ENCODE measurements at places on chromosomes 1 and 21.

- DNase-seq: no peak
Observed at GRCh38 chr1:243917177-243917862, 67.3 kb upstream of the AKT3 start.

DNA sequence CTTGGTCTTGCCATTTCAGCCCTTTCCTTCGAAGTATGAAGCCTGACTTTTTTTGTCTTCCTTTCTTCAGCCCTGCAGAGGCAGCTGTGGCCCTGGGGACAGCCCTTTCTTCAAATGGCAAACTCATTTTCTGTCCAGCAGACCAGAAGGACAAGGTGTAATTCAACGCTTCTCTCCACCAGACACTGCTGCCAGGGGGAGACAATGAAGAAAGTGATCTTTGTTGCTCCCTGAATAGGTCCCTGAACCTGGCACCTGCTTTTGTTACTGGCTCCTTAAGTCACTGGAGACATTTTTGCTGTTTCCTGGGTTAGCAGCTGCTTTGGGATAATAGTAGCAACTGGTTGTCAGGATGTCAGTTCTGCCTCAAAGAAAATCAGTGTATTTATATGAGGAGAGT is 50.8 kb upstream of the MACF1 start:
- no peak for DNase-seq

GRCh38 chr1:60978421-60979357 is 103.7 kb upstream of the NFIA start:
- DNase-seq: peak; percentile 43

GRCh38 chr1:36964830-36965229 is 69.5 kb downstream of the GRIK3 start:
- DNase-seq: no peak

- no peak for DNase-seq
Observed at GRCh38 chr1:87402241-87403002, 73.7 kb downstream of the LMO4 start.

DNA sequence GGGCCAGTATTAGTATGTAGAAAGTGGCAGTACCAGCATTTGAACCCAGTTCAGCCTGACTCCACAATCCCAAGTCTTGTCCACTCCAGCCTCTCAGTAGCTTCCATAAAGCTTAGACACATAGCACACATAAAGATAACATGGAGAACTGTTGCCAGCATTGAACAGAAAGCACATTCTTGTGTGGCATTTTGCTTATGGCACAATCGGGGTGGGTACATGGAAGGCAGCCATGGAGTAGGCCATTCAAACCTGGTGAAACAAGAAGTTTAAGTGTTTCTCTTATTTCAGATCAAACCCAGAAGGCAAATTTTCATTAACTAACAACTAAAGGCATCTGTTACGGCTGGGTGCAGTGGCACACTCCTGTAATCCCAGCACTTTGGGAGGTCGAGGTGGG is 102.7 kb downstream of the HIVEP3 start:
- DNase-seq: no peak

GRCh38 chr21:25836396-25836795 is 101.6 kb downstream of the GABPA start:
- no peak for DNase-seq

GRCh38 chr1:9362488-9362887 is 69.8 kb downstream of the SPSB1 start:
- no peak for DNase-seq

DNA sequence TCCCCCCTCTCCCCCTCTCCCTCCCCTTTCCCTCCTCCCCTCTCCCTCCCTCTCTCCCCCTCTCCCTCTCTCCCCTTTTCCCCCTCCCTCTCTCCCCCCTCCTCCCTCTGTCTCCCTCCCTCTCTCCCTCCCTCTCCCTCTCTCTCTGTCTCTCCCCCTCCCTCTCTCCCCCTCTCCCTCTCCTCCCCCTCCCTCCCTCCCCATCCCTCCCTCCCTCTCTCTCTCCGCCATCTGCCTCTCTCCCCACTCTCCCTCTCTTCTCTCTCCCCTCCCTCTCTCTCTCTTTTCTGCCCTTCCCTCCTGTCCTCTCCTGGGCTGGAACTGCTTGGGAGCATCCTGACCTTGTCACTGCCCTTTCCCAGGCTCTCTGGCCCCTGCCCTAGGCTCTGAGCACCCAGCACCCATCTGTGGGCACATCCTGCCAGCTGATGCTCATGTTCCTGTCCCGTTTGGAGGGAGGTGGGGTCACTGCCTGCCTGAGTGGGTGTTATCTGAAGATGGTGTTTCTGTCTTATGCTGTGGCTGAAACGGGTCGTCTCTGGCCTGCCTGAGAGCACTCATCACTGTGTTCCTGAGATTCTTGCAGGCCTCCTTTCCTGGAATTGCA is 10.8 kb downstream of the FTCD start:
- DNase-seq: no peak

DNA sequence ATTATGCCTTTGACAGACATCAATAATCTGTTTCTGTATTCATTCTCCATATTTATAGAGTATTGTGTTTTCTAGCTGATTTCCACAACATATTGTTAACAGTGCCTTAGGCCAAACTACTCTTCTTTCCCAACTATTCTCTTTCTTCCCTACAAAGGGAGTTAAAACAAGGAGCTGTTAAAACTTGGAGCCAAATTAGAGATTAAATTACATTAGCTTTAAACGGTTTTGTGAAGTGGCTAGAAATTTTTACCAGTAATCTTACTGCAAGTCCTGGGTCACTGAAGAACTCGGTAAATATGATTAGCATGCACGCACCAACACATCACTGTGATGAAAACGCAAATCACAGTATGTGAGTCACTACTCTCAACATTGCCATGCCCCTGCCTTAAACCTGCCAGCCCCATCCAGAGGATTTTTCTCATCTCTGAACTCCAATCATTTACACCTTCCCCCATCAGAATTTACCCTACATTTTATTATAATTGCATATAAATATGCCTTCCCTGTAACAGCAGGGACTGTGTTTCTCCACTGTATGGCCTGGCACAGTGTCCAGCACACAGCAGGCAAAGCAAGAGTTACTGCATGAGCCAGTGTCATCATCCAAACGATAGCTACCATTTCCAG is 1.5 kb upstream of the PRDX6 start:
- no peak for DNase-seq

GRCh38 chr1:58233729-58234128 is 312.8 kb downstream of the OMA1 start:
- no peak for DNase-seq

- no peak for DNase-seq
Observed at GRCh38 chr1:20401405-20402010, 84.5 kb downstream of the CAMK2N1 start.

- DNase-seq: no peak
Observed at GRCh38 chr1:184296466-184297243, 90.2 kb upstream of the C1orf21 start.

DNA sequence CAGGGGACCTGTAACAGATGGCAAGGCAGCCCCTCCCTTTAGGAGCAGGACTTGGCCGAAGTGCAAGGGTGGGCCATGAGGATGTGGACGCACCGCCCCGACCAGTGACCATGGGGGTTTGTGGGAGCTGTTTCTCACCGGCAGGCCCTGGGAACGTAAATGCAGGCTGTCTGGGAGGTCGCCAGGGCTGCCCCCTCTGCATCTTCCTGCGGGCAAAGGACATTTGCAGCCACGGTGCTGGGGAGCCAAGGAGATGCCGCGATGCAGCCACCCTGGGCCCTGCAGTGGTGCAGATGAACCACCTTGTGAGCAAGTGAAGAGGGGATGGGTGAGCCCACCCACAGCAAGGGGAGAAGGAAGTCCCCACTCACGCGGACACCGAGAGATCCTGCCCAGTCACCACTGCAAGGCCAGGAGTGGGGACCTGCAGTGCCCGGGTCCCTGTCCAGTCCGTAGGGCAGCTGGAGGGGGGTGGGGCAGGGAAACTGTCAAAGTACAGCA is 121.1 kb downstream of the SIK1 start:
- no peak for DNase-seq

GRCh38 chr1:54249819-54250435 is 50.0 kb downstream of the MRPL37 start:
- DNase-seq: no peak

DNA sequence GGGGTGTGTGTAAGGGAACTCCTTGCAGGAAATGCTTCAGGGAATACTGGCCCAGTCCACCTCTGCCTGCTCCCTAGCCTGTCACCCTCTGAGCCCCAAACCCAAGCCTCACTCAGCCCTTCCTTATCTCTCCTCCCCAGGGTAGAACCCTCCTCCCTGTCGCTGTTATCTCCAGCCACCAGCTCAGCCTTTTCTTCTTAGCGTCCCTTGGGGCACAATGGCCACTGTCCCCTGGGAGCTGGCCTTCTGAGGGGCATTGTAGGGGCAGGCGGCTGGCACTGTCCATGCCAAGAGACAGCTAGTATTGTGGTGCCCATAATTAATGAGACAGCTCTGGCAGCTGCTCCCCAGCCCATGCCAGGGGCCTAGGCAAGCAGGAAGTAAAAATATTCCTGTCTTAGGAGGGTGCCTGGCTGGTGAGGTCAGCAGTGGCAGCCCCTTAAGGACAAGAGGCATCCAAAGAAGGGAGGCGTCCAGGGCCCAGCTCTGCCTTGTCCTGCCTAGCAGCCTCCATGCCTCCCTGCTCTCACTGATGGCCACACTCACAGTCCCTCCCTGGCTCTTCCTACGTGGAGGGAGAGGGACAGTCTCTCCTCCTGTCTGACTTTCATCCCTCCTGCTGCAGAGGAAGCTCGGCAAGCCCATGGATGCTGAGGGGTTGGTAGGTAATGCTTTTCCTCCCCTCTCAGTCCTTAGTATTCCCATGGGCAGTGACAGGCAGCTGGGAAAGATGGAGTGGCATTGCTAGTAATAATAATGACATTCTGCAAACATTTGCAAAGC is 37.5 kb downstream of the KCNQ4 start:
- no peak for DNase-seq

GRCh38 chr1:176987016-176987415 is 177.5 kb downstream of the ASTN1 start:
- no peak for DNase-seq

GRCh38 chr1:11728126-11728806 is 7.7 kb upstream of the AGTRAP start:
- no peak for DNase-seq

DNA sequence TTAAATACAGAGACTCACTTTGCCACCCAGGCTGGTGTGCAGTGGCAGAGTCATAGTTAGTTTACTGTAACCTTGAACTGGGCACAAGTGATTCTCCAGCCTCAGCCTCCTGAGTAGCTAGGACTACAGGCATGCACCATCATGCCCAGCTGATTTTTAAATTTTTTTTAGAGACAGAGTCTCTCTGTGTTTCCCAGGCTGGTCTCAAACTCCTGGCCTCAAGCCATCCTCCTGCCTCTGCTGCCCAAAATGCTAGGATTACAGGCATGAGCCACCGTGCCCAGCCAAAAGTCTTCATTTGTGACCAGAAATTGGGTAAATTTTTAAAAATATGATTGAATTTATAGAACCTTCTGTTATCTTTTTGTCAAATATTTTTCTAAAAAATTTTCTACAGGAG is 17.9 kb upstream of the TARS2 start:
- no peak for DNase-seq

- DNase-seq: peak; percentile 35
Observed at GRCh38 chr1:116909512-116910378, at the start of gene PTGFRN. Gene PTGFRN, plus strand, starts transcription at chr1:116909916. Its CDS starts 288 bp downstream, at chr1:116910204.

DNA sequence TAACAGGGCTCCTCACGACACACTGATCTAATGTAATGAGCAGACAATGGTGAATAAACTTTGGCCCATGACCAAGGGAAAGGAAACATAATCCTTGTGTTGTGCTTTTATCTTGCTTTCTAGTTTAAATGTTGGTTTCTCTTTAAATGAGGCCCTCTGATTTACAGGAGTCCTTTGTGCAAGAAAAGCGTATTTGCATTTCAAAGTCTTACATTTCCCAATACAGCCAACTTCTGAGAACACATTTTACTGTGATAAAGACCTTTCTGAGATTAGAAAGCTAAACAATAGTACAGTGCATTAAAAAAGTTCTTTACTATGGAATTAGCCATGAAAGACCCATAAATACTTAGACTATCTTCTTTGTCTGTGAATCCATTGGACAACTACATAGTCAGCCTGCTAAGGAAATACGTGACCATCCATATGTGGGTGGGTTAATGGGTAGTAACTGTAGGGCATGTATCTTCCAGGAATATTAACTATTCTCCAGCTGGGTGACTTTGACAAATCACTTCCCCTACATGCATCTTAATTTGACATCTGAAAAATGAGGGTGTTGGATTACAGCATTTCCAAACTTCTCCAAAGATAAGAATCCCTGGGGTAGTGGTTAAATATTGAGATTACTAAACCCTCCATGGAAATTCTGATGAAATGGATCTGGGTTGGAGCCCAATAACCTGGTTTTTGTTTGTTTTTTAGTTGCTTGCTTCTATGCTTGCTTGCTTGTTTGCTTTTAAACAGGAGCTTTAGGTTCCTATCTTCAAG is 50.3 kb upstream of the USP1 start:
- no peak for DNase-seq

- no peak for DNase-seq
Observed at GRCh38 chr1:226436855-226437491, 29.1 kb upstream of the PARP1 start.

DNA sequence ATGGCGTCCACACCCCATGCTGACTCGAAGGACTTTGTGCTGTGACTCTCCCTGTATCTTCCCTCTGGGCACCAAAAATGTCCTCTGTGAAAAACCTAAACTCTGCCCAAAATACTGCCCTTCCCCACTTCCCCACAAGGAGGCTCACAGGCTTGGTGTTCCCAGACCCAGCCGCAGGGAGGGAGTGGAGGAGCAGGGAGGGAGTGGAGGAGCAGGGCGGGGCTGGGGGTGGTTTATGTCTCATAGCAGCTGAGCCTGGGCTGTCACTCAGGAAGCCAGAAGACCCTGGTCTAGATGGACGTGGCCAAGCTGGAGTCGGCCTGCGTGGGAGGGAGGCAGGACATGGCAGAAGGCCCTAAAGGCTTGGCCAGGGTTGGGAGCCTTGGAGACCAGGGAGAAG is 461.7 kb downstream of the PTPRU start:
- no peak for DNase-seq

GRCh38 chr21:17631195-17631594 is 18.5 kb upstream of the BTG3 start:
- no peak for DNase-seq

DNA sequence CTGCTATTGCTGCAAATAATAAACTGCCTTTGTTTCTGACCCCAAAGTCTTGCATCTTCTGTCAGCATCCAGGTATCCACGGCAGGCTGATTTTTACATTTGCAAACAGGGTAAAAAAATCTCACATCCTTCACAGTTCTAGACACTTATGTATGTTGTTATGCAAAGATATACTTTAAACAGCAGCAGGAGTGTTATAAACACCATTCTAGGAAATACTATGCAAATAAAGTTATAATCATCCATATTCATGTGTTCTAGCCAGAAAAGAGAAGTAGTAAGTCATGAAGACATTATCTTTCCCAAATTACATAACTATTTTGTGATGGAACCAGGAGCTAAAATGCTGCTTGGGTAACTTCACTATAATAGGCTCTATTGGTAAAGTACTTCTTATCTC is 534.2 kb downstream of the LTN1 start:
- DNase-seq: no peak

GRCh38 chr1:89609781-89610456 is 23.0 kb upstream of the LRRC8C start:
- peak; percentile 76 for DNase-seq

DNA sequence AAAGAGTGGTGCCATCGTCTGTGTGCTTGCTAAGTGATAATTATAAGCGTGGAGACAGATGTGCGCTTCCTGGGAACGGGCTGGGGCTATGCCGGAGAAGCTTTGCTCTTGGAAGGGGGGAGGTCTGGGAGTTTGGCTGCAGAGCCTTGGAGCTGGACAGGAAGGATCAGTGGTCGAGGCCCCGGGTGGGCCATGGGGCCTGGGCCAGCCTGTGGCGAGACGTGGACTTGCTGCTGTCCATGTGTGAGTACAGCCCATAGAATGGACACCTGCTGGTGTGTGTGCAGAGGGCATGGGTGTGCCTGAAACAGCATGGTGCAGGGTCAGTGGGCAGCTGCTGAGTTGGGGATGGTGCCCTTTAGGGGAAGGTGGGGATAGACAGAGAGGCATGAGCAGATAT is 121.3 kb downstream of the PCBP3 start:
- no peak for DNase-seq

All from activated naive CD4-positive, alpha-beta T cell treated with anti-CD3 and anti-CD28 coated beads, Interleukin-2, amount 10 ng/mL, durations not matched to agents 7 days and 5 days (primary cell).